ENCODE measurements at places on chromosomes 3 and 15.

GRCh38 chr3:114566767-114567166 lies 272.9 kb downstream of the TIGIT start:
- DNase-seq, result no peak

DNA sequence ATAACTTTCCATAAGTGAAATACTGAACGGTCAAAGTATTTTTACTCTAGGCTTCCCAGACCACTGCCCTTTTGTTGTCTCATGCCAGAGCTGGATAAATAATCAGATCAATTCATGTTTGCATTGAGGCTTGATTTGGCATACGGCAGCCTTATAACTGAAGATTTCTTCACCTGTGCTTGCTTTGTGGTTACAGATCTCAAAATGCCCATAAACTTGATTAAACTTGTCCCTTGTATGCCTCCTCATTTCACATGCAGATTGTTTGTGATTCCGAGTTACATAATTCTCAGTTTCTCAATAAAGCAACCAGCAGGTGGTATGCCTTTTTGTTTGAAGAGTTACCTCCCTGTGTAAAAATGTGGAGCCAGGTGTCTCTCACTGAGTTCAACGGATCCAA lies 211.4 kb upstream of the LRIG1 start:
- DNase-seq, result no peak

DNA sequence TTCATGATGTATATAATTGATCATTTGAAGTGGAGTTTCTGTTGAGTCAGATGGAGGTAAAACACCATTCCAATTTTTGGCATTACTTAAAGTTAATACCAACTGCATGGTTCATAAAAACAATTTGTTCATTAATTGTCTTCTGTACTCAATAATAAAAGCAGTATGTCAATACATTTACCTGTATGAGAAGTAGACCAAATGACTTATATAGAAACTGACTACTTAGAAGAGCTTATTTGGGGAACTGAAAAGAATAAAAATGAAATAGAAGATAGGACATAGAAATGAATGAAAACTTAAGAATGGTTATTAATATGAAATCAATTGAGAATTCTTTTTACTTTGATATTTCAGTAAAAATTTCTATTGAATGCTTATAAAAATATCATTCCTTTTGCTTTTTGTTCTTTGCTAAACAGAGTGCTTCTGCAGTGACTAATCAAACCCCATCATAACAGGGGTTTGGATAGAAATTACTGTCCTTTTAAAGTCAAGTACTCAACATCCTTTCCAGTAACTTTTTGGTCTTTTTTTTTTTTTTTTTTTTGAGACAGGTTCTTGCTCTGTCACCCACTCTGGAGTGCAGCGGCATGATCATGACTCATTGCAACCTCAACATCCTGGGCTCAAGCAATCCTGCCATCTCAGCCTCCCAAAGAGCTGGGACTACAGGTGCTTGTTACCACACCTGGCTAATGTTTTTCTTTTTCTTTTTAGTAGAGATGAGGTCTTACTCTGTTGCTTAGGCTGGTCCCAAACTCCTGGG lies 6.5 kb upstream of the CRYBG3 start:
- no peak for DNase-seq

GRCh38 chr3:141529256-141529655 lies 42.4 kb downstream of the RASA2 start:
- no peak for DNase-seq

GRCh38 chr3:643376-643775 lies 446.8 kb downstream of the CHL1 start:
- DNase-seq, result no peak

DNA sequence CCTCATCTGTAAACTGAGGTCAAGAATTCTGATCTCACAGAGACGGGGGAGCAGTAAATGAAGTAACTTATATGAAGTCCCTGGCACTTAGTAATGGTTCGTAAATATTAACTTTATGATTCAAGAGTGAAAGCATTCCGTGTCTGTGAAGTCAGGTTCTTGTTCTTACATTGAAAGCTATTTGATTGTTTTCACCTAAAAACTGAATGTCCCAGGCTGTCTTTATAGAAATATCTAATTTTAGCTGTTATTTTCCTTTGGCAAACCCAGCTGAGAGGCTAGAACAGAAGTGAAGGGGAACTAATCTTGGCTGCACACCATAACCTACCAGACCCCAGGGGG lies 84.5 kb downstream of the CHSY1 start:
- no peak for DNase-seq

Data from progenitor cell of endocrine pancreas (in vitro differentiated cells).